ENCODE measurements at places on chromosomes 6 and 20.

- peak; percentile 4 for DNase-seq
These were observed 659 bp downstream of the TAF4 start for GRCh38 chr20:62064770-62065673.

DNA sequence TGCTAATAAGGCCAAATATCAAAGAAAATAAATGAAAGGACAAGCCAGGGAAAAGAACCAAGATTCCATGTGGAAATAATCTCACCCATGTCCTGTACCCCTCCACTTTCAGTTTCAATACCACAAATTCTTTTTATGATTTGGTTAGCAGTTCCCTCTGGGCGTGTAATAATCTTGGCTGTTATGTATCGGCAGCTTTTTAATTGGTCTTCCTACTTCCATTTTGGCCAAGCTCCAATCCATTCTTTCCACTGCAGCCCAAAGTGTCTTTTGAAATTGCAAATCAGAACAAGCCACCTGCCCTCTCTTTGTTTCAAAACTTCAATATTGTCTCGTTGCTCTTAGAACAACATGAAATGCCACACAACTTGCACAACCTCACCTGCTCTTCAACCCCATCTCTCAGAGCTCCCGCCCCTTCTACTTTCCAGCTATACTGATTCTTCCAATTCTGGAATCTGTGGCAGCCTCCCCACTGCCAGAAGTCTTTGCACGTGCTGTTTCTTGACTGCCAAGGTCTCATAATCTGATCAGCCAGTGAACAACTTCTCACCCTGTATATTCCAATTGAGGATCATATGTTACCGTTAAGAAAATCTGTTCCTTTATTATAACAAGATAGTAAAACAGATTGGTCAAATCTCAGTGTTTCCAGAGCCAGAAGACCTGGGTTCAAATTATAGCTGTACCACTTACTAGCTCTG is 354.5 kb downstream of the CBLN4 start:
- DNase-seq = no peak

- no peak for DNase-seq
These were observed 96.7 kb downstream of the SYCP2 start for GRCh38 chr20:59836767-59837166.

GRCh38 chr6:31541059-31541657 is 645 bp downstream of the DDX39B start:
- DNase-seq = peak; percentile 85

DNA sequence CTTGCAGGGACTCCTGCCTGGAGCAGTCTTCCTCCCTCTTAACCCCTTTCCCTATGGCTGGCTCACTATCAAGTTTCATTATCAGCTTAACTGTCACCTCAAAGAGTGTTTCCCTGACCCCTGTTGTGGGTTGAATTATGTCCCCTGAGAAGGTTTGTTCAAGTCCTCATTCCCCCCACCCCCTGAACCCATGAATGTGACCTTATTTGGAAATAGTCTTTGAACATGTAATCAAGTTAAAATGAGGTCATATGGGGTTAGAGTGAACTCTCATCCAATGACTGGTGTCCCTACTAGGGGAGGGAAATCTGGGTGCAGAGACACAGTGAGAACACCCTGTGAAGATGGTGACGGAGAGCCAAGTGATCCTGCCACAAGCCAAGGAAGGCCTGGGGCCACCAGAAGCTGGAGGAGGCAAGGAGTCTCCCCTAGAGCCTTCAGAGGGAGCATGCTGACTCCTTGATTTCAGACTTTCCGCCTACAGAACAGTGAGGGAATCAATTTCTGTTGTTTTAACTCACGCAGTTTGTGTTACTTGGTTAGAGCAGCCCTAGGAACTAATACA is 165.2 kb upstream of the TOP1 start:
- DNase-seq = no peak

GRCh38 chr20:16953858-16954257 is 205.7 kb downstream of the OTOR start:
- no peak for DNase-seq

DNA sequence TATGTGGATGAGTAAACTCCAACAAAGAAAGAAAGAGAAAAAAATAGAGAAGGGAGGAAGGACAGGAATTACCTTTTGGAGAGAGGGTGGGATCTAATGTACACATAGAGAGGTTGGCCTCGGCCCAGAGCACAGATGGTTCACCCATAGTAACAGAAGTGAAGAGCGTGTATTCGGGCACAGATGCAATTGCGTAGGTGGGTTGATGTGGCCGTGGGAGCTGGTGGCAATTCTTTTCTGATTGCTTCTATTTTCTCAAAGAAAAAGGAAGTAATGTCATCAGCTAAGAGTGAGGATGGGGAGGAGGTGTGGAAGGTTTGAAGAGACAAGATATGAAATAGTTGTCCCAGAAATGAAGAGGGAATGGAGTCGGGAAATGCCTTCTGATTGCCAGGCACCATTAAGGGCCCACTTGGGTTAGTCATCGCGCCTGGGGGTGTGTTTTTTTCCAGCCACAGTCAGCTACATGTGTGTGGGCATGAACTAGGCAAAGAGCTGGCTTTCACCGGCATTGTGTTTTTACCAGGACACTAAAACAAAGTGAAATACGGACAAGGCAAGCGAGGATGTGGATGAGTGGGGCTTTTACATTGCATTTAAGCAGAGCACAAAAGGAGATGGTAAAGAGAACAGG is 158.7 kb downstream of the SYNE1 start:
- DNase-seq = no peak

- DNase-seq = no peak
These were observed 151.3 kb downstream of the LCA5 start for GRCh38 chr6:79385893-79386292.

GRCh38 chr20:38275815-38276550 is 15.4 kb upstream of the KIAA1755 start:
- no peak for DNase-seq

- peak; percentile 43 for DNase-seq
These were observed 2.2 kb downstream of the RGS19 start for GRCh38 chr20:64077094-64077493.
